Activated CD8-positive, alpha-beta memory T cell treated with anti-CD3 and anti-CD28 coated beads, Interleukin-2, amount 10 ng/mL, durations not matched to agents 7 days and 5 days (primary cell): ENCODE measurements at places on chromosomes 2 and 18.

- no peak for DNase-seq
- no peaks in the 10 kb centered on the region for H3K27me3 ChIP-seq
- no peaks in the 10 kb centered on the region for H3K36me3 ChIP-seq
- H3K4me1 ChIP-seq = peaks cover 3% of the 10 kb centered on the region
- no peak overlapping the region for H3K27ac ChIP-seq
These were observed 160.8 kb downstream of the KLHL29 start for GRCh38 chr2:23545811-23546210.

- H3K36me3 ChIP-seq = no peaks in the 10 kb centered on the region
- H3K27me3 ChIP-seq = peaks cover 13% of the 10 kb centered on the region
- H3K27ac ChIP-seq = no peak overlapping the region
These were observed 28.4 kb downstream of the DNAH7 start for GRCh38 chr2:196040218-196040617.

DNA sequence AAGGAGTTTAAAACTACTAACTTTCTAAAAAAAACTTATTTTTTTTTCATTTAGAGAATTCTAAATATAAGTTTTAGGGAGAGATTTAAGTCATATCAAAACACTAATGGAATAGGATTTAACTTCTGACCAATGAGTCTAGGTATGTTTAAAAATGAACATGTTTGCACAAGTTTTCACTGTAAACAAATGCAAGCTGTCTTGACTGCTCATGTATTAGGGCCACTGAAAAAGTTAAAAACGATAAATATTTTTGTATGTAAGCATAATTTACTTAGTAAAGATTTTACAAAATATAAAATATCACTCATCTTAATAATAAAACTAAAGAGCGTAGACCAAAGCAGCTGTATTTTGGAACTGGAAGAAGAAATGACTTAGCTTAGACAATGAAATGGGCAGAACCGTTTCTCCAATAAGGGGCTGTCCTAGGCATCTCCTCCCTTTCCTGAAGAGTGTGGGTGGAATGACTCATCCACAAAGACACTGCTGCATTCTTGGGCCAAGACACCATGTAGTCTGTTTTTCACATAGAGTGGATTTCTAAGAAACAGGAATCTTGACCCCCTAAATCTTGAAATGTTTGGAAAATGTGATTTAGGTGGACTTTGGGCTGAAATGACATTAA is 118.8 kb downstream of the MEP1B start:
- H3K4me1 ChIP-seq = no peaks in the 10 kb centered on the region
- H3K4me3 ChIP-seq = no peak overlapping the region
- H3K36me3 ChIP-seq = no peaks in the 10 kb centered on the region

- H3K4me1 ChIP-seq = no peaks in the 10 kb centered on the region
- H3K4me3 ChIP-seq = no peak overlapping the region
- DNase-seq = no peak
These were observed 406.1 kb upstream of the NRP2 start for GRCh38 chr2:205276116-205276777.

GRCh38 chr2:24191848-24192247 is 17.0 kb downstream of the FAM228A start:
- no peaks in the 10 kb centered on the region for H3K4me1 ChIP-seq
- no peak overlapping the region for H3K27ac ChIP-seq
- no peaks in the 10 kb centered on the region for H3K36me3 ChIP-seq
- no peak overlapping the region for H3K4me3 ChIP-seq

DNA sequence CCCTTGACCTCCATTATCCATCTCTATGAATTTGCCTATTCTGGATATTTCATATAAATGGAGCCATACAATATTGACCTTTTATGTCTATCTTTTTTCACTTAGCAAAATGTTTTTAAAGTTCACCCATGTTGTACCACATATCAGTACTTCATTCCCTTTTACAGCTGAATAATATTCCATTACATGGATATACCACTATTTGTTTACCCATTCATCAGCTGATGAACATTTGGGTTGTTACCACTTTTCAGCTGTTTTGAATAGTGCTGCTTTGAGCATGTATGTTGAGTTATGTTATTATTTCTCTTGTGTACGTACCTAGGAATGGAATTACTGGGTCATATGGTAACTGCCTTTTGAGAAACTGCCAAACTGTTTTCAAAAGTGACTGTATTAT is 93.7 kb upstream of the DNMT3A start:
- no peaks in the 10 kb centered on the region for H3K27me3 ChIP-seq
- H3K36me3 ChIP-seq = peaks cover 12% of the 10 kb centered on the region
- H3K27ac ChIP-seq = no peak overlapping the region
- peaks cover 13% of the 10 kb centered on the region for H3K4me1 ChIP-seq
- no peak for DNase-seq

GRCh38 chr2:101149241-101150192 is 1.7 kb downstream of the TBC1D8 start:
- peak overlapping the region; percentile 39 for H3K4me3 ChIP-seq
- no peak overlapping the region for H3K27ac ChIP-seq
- DNase-seq = no peak
- peaks cover 14% of the 10 kb centered on the region for H3K4me1 ChIP-seq
- peaks cover 82% of the 10 kb centered on the region for H3K27me3 ChIP-seq
- no peaks in the 10 kb centered on the region for H3K36me3 ChIP-seq

- peaks cover 6% of the 10 kb centered on the region for H3K36me3 ChIP-seq
- DNase-seq = peak; percentile 61
- H3K27ac ChIP-seq = peak overlapping the region; percentile 90
- H3K27me3 ChIP-seq = no peaks in the 10 kb centered on the region
These were observed 13.7 kb upstream of the TTC39C start for GRCh38 chr18:24000613-24001490.

- no peak overlapping the region for H3K4me3 ChIP-seq
- no peak overlapping the region for H3K27ac ChIP-seq
- no peaks in the 10 kb centered on the region for H3K27me3 ChIP-seq
- no peak for DNase-seq
These were observed 276.0 kb downstream of the NCKAP5 start for GRCh38 chr2:133292259-133292658.

GRCh38 chr2:230980468-230980867 is 15.5 kb upstream of the SPATA3 start:
- no peak for DNase-seq
- peak overlapping the region; percentile 57 for H3K4me3 ChIP-seq
- peaks cover 88% of the 10 kb centered on the region for H3K4me1 ChIP-seq
- peaks cover 17% of the 10 kb centered on the region for H3K36me3 ChIP-seq
- H3K27ac ChIP-seq = peak overlapping the region; percentile 94
